ENCODE measurements at places on chromosomes 11 and 22.

GRCh38 chr11:92852946-92853345 is 116.5 kb upstream of the MTNR1B start:
- no peak for DNase-seq

- DNase-seq = peak; percentile 37
These were observed 13.4 kb downstream of the DGCR2 start for GRCh38 chr22:19108807-19109197.

- DNase-seq = no peak
These were observed 11.7 kb downstream of the SERGEF start for GRCh38 chr11:18001191-18001590.

GRCh38 chr11:106540001-106540400 is 462.5 kb downstream of the AASDHPPT start:
- DNase-seq = no peak

- peak; percentile 48 for DNase-seq
These were observed 2.4 kb upstream of the WT1 start for GRCh38 chr11:32437495-32438345.

Measured in hematopoietic multipotent progenitor cell treated with erythropoietin and hydrocortisone succinate and interleukin-3 and kit ligand, for 4 days (in vitro differentiated cells).